Activated CD8-positive, alpha-beta memory T cell treated with anti-CD3 and anti-CD28 coated beads, Interleukin-2, amount 10 ng/mL, durations not matched to agents 7 days and 5 days (primary cell): ENCODE measurements at places on chromosomes 11 and 22. TPM values are rescaled to one million over a fixed set of nuclear protein-coding genes. Genes with fewer than 3 reads are reported as not detected.

DNA sequence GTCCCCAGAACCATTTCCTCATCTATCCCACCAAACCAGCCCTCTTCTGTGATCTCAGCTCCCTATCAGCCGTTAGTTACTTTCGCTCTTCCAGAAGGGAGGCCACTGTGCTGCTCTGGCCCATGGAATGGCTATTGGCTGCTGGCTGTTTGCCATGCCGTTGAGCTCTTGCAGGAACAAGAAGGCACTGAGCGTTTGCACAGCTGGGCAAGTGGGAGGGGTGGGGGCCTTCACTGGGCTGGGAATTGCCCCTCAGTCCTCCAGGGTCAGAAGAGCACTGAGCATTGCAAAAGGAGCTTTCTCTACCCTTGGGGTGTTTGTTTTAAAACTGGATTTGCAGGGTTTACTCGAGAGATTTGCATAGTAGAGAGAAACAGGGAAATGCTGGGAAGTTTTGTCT, 129.0 kb upstream of the PARVA start:
- no peak for DNase-seq

- DNase-seq: no peak
Observed at GRCh38 chr11:123080015-123080414, 18.1 kb upstream of the HSPA8 start.

The FIBIN gene
- total RNA-seq: not detected

- no peak for DNase-seq
Observed at GRCh38 chr11:4127357-4127756, 32.8 kb downstream of the RRM1 start.

DNA sequence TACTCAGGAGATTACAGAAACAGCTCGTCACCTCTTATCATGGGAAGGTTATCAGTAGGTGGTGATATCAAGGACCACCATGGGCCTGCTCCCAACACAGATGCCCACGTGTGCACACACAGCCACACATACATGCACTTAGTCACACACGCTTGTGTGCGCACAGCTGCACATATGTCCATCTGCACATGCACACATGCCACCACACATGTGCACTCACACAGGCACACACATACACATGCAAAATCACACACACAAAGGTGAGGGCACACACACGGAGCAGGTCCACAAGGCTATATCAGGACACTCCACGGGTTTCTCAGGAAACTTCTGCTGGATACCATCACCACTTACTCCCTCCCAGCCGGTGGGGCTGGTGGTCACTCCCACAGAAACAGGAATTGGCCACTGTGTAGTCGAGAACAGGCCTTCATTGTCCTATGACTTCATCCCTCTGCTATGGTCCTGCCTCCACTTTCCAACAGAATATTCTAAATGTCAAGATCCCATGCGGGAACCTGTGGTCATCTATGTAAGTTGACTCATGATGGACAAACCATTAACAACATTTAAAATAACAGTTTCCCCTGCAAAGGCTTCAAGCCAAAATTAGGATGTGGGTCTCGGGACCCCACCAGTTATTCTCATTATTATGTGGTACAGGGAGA, 2.2 kb downstream of the C11orf24 start:
- DNase-seq: no peak

- DNase-seq: no peak
Observed at GRCh38 chr11:2992997-2993325, 832 bp upstream of the NAP1L4 start.

The PRR5 gene
- 35.7 TPM for total RNA-seq

DNA sequence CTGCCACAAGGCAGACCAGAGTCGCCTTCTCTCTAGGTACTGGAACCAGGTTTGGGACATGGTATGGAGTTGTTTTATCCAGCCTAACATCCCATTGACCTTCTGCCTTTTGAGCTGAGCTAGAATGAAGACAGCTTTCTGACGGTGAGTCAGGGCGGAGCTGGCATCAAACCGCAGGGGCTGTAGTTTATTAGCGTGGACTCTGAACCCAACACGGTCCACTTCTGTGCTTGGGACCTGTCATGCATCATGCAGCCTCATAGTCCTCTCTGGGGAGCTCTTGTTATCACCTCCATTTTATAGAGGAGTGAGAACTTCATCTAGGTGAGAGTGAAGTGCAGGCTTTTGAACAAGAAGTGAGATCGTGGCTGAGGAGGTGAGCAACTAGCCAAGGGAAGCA, 8.3 kb downstream of the GAL3ST1 start:
- DNase-seq: no peak
